ENCODE measurements at places on chromosomes 4 and X.

DNA sequence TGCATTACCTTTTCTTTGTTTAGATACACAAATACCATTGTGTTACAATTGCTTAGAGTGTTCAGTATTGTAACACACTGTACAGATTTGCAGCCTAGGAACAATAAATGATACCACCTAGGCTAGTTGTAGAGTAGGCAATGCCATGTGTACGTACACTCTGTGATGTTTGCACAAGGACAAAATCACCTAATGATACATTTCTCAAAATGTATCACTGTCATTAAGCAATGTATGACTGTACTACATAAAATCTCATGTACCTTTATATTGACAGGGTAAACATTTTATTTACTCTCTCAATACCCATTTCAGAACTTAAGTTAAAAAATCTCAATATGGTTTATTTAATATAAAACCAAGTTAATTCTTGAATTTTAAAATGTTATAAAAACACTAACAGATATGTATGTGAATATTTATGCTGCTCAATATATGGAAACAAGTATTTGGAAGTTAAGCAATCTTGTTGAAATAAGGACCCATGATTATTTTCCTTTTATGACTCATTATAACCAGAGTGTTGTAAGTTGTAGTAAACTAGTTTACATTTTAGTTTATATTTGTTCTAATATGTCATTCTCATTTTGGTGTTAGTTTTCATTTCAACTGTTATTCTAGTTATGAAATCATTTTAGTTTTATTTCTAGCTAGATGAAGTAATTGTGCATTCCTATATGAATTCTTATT is 409.2 kb downstream of the TLL1 start:
- DNase-seq, result no peak

DNA sequence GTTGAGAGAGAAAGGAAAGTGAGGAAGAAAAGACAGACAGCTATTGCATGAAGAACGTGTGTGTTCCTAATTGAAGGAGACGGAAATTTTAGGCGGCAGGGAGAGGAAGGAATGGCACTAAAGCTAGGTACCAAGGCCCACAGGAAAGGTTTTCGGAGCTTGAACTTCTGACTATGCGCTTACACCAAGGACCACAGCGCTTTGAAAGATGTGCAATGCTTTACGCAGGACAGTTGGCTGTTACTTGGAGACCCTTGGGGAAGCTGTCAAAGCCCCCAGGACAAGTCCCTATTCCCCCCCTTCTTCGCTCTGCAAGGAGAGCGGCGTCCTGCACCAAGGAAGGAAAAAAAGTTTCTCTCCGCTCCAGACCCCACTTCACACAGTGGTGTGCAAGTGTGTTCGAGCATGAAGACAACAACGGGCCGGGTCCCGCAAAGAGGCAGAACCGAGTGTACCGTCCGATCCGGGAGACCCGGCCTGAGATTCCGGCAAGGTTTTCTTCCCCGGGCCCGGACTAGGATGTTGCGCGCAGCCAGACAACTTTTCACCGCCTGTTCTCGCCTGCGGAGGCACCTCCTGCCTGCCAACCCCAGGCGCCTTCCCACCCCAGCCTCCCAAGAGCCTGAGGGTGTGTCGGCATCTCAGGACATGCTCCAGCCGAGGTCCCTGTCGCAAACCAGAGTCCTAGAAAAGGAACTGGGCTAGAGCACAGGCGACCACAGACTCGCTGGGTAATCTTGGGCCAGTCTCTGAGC is 896 bp downstream of the KDR start:
- no peak for DNase-seq

- DNase-seq, result no peak
Observed at GRCh38 chrX:154990496-154990895, 32.0 kb downstream of the F8 start.

DNA sequence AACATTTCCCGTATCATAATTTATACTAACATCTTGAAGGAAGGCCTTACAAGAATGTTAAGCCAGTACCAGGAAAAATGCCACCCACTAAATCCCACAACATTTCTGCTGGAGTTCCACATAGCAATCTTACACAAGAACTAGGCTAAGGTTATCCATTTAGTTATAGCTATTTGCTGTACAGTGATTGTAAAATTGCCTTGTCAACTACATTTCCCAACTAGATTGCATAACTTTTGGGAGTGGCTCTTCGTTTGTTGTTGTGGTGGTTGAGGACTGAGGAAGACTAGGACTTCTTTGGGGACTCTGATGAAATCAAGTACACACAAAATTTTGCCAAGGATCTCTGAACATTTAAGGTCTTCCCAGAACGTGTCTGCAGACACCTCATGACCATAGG is 8.0 kb downstream of the IBSP start:
- no peak for DNase-seq

DNA sequence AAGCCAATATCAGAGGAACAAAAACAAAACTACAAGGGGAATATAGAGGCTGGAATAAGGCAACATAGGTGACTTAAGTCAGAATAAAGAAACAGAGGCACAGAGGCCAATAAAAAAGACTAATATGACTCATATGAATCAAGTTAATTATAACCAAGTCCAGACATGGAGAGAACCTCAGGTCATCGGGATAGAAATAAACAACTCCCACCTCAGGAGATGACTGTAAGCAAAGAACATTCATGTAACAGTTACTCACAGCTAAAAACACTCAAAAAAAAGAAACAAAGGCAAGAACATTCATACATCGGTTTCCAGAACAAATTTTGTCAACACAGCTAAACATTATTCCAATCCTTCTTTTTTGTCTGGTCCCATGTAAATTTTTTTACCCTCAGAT is 60.3 kb upstream of the RXFP1 start:
- DNase-seq, result no peak

DNA sequence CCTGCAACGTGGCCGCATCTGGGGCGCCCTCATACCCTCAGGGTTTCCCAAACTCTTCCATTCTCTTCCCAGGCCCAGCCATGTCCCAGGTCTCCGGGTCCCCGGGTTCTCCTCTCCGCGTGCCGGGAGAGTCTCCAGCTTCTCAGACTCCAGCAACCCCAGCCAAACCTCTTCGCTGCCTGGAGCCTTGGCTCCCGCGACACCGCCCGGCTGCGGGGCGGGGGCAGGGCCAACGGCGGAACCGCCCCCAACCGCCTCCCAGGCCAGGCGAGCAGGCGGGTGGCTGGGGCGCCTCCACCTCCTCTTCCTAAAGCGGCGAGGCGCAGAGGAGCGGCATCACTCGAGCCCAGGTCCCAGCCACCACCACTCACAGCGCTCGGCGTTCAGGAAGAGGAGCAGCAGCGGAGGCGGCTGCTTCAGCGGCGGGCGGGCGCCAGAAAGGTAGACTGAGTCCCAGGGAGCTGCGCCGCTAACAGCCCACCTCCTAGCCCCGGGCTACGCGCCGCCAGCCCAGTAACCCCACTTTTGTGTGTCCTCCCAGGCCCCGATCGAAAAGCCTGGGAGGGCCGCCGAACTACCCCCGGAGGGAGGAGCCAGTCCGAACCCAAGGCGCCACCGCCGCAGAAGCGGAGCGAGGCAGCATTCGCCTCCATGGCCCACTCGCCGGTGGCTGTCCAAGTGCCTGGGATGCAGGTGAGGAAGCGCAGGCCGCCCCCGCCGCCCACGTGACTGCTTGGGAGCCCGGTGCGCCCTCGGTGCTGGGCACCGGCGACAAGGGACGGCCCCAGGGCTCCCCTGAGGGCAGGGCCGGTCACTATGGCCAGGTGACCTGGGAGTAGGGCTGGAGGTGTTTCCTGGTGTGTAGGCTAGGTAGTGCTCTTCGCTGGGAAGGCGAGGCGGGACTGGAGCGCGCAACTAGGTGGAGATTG is at the start of gene STK26:
STK26 (plus strand) TSS at position 336 of the 929 bp plus-strand sequence; CDS start at position 652, 316 bp downstream.
- DNase-seq, result peak; percentile 22

DNA sequence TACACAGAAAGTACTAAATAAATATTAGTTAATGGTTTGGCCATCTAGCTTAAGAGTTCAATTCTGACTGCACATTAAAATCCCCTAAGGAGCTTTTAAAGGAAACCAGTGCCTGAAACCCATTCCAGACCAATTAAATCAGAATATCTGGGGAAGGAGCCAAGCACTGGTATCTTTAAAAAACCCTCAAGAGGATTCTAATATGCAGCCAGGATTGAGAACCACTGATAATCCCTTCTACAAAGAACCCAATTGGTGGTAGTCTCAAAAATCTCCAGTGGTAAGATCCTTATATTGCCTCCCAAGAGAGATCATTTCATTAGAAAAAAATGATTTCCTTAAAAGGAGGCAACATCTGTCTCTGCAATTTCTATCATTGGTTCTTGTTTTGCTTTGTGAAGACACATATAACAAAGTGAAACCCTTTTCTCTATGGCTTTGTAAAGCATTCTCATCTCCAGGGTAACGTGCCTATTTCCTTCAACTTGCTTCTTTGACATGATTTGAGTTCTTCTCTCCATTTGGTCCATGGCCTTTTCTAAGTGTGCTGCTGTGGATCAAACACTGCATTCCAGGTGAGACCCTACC is 3.5 kb downstream of the GPR34 start:
- no peak for DNase-seq

GRCh38 chrX:106201502-106202178 is 33.5 kb downstream of the PWWP3B start:
- DNase-seq, result no peak

GRCh38 chrX:40733706-40734105 is 1.6 kb downstream of the MED14 start:
- DNase-seq, result no peak

GRCh38 chr4:11494232-11494631 is 65.5 kb upstream of the HS3ST1 start:
- no peak for DNase-seq

- DNase-seq, result no peak
Observed at GRCh38 chrX:71225676-71226075, 2.7 kb downstream of the GJB1 start.

GRCh38 chr4:52788806-52789205 is 37.6 kb upstream of the ERVMER34-1 start:
- DNase-seq, result no peak

DNA sequence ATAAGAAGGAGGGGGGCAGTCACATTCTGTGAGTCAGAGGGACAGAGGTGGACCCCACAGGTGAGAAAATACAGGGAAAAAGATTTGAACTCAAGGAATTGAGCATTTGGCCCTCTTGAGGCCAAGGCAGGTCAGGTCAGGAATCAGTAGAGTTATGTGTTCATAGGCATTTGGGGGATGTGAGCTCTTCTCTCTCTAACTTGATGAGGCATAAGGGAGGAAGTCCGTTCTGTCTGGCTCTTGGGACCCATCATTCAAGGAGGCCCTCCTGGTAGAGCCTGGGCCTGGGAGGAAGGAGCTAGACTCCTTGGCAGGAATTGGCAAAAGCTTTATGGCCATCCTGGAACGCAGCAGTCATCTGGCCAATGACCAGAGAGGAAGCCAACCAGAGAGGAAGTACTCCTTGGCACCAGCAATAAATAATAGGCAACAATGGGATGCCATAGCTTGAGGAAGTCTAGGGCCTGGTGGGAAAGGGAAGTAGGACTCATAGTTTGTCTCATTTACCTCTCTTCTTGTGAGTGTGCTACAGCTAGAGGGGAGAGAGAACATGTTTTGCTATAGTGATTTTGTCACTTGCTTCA is 53.0 kb downstream of the MSN start:
- no peak for DNase-seq
